ENCODE measurements at places on chromosomes 5 and 9.

- H3K27me3 ChIP-seq, result no peaks in the 10 kb centered on the region
- peaks cover 3% of the 10 kb centered on the region for H3K4me1 ChIP-seq
- no peak overlapping the region for H3K4me3 ChIP-seq
- peaks cover 35% of the 10 kb centered on the region for H3K36me3 ChIP-seq
These were observed 26.9 kb upstream of the RAPGEF6 start for GRCh38 chr5:131661933-131662332.

- no peaks in the 10 kb centered on the region for H3K4me1 ChIP-seq
- no peak overlapping the region for H3K4me3 ChIP-seq
- H3K27me3 ChIP-seq, result no peaks in the 10 kb centered on the region
- no peak for DNase-seq
- no peaks in the 10 kb centered on the region for H3K36me3 ChIP-seq
These were observed 486.4 kb upstream of the ZNF608 start for GRCh38 chr5:125232779-125233230.

DNA sequence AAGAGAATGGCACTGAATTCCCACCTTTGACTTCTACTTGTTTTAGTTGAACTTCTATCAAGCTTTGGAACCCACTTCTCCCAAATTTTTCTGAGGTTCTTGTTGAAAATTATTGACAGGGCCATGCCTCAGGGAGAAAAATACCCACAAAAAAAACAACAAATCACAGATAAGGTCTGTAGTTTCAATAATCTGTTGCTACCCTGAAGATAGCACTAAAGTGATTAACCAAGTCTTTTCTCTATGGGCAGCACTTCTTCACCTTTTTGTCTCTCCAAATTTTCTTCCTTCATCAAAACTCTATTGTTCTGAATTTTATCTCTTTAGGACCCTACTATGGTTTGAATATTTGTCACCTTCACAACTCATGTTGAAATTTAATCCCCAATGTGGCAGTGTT is 154.3 kb upstream of the FGF10 start:
- H3K4me1 ChIP-seq, result no peaks in the 10 kb centered on the region
- no peaks in the 10 kb centered on the region for H3K27me3 ChIP-seq
- no peak for DNase-seq
- no peaks in the 10 kb centered on the region for H3K36me3 ChIP-seq

GRCh38 chr9:79745752-79746336 is 174.1 kb downstream of the TLE4 start:
- no peak overlapping the region for H3K27ac ChIP-seq
- H3K36me3 ChIP-seq, result no peaks in the 10 kb centered on the region
- no peaks in the 10 kb centered on the region for H3K4me1 ChIP-seq

DNA sequence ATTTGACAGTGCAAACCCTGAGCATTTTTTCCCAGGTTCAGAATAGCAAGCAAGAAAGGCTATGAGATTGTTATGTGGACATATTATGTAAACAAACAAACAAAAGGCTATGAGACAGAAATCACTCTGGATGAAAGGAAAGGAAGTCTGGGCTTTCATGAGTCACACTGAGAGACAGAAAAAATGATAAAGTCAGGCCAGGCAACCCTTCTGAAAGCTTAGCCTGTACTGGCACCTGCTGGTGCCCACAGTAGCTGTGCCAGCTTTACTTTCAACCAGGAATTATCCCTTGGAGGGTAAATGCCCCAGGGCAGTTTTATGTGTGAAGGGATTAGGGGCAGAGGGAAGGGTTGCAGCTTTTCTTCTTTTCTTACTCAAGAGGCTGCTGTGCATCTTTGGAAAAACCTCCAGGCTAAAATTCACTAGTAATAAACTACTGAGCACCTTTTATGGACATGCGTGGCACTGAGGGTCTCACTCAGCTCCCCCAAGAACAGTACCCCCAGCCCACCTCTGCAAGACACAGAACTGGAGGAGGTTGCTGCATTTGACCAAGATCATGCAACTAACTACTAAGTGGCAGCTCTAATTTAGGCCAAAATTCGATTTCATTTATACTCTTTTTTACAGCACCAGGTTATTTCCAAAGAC is 41.7 kb downstream of the ACTL7B start:
- no peak overlapping the region for H3K27ac ChIP-seq
- no peaks in the 10 kb centered on the region for H3K36me3 ChIP-seq
- DNase-seq, result no peak
- H3K4me3 ChIP-seq, result no peak overlapping the region

- H3K4me3 ChIP-seq, result no peak overlapping the region
- no peaks in the 10 kb centered on the region for H3K27me3 ChIP-seq
- H3K27ac ChIP-seq, result no peak overlapping the region
- DNase-seq, result no peak
These were observed 247.5 kb downstream of the PCSK5 start for GRCh38 chr9:76137931-76138330.

GRCh38 chr9:4371108-4371507 is 71.2 kb upstream of the GLIS3 start:
- no peaks in the 10 kb centered on the region for H3K4me1 ChIP-seq
- no peak overlapping the region for H3K4me3 ChIP-seq
- H3K36me3 ChIP-seq, result no peaks in the 10 kb centered on the region
- no peak overlapping the region for H3K27ac ChIP-seq

- H3K4me1 ChIP-seq, result no peaks in the 10 kb centered on the region
- H3K27ac ChIP-seq, result no peak overlapping the region
- no peak overlapping the region for H3K4me3 ChIP-seq
- no peaks in the 10 kb centered on the region for H3K36me3 ChIP-seq
- H3K27me3 ChIP-seq, result peaks cover 5% of the 10 kb centered on the region
These were observed 180.5 kb downstream of the PCSK1 start for GRCh38 chr5:96252596-96252995.

DNA sequence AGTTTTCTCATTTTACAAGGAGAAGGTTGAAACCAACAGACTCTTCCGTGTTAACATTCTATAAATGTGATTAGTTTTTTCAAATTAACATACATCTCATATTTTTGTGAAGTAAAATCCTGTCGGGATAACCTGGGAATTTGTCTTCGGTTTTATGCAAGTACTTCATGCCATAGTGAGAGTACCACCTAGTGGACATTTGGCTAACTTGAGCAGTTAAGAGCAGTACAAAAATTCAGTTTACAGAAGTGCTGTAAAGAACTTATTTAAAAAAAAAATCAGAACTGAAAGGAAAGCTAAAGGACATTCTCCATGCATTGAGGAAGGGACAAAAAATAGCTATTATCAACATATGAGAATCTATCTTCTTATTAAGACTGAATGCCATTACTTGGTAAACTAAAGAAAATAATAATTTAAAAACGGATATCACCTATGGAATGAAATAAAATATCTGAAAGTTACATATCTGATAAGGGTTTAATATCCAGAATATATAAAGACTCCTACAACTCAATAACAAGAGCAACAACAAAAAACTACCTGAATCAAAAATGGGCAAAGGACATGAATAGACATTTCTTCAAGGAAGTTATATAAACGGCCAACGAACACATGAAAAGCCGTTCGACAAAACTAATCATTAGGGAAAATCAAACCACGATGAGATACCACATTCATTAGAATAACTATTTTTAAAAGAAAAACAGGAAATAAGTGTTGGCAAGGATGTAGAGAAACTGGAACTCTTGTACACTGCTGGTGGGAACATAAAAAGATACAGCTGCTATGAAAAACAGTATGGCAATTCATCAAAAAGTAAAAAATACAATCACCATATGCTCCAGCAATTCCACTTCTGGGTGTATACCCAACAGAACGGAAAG is 117.0 kb upstream of the GNA14 start:
- no peaks in the 10 kb centered on the region for H3K27me3 ChIP-seq
- peaks cover 4% of the 10 kb centered on the region for H3K36me3 ChIP-seq
- H3K27ac ChIP-seq, result no peak overlapping the region
- no peak for DNase-seq
- H3K4me3 ChIP-seq, result no peak overlapping the region

DNA sequence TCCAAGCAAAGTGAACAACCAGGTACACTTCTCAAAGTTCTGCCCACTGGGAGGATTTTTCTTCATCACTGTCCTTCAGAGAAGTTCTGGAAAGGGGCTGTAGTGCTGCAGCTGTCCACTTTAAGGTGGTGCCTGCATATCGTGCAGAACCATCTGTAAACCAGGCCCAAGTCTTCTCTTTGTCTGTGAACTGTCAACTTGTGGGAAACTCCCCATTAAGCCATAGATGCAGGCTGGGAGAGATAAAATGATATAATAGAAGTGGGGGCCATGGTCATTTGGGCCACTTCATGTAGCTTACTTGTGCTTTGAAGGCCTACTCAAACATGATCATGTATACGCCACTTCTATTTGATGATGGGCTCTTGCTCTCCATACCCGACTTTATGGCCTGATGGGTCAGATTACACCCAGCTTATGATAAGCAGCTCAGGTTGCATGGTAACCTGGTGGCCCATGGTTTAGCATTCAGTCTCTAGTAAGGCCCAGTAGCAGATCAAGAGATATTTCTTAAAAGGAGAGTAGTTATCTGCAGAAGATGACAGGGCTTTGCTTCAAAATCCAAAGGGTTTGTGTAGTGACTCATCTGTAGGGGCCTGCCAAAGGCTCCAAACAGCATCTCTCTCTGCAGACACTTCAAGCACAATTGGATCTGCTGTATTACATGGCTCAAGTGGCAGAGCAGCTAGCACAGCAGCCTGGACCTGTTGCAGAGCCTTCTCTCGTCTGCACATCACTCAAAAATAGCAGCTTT is 15.7 kb upstream of the BTF3 start:
- H3K36me3 ChIP-seq, result no peaks in the 10 kb centered on the region

DNA sequence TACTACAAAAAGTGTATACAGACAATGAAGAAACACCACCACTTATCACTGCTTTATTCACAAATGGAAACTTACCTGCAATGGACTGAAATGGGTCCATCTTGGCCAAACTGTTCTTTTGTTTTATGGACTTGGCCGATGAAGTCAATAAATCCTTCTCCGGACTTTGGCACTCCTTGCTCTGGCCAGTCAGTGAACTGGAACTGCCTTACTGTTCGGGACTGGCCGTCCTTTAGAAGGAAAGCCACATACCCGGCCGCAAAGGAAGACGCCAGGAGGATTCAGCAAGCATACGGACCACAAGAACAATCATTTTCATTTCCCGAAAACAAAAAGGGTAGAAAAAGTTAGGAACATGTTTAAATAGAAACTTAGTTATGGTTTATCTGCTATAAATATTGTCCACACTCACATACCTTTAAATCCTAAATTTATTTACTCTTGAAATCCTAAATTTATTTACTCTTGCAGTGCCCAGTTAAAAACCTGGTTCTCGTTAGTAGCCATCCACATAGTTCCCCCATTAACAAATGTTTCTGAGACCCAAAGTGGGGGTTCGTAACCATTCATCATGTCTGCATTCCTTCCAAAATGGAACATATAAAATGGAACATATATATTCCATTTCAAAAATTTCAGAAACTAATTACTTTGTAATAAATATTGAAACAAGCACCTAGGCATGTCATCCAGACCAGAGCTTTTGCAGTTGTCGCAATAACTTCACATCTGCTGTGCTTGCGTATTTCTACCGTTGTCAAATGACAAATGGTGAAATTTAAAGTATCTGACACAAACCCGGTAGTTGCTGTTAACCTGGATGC is 532.1 kb upstream of the DMAC1 start:
- H3K36me3 ChIP-seq, result no peaks in the 10 kb centered on the region
- no peak for DNase-seq
- no peak overlapping the region for H3K4me3 ChIP-seq
- no peak overlapping the region for H3K27ac ChIP-seq

GRCh38 chr5:138458384-138458783 is 6.9 kb upstream of the EGR1 start:
- no peaks in the 10 kb centered on the region for H3K27me3 ChIP-seq
- no peak overlapping the region for H3K4me3 ChIP-seq
- peaks cover 8% of the 10 kb centered on the region for H3K36me3 ChIP-seq
- H3K4me1 ChIP-seq, result peaks cover 29% of the 10 kb centered on the region
- DNase-seq, result no peak

DNA sequence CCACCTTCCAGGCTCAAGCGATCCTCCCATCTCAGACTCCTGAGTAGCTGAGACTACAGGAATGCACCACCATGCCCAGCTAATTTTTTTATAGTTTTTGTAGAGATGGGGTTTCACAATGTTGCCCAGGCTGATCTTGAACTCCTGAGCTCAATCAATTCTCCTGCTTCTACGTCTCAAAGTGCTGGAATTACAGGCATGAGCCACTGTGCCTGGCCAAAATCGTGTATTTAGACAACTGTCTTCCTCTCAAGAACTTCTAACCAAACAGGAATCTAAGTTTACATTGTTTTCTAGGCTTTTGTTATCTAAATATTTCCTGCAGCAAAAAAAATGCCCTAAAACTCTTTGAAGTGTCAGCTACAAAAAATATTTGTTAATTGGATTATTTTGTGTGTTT is 78.8 kb downstream of the NLN start:
- no peaks in the 10 kb centered on the region for H3K36me3 ChIP-seq
- no peak for DNase-seq
- no peak overlapping the region for H3K4me3 ChIP-seq
- no peak overlapping the region for H3K27ac ChIP-seq
- H3K27me3 ChIP-seq, result no peaks in the 10 kb centered on the region

- no peak overlapping the region for H3K27ac ChIP-seq
- no peak for DNase-seq
- H3K4me1 ChIP-seq, result no peaks in the 10 kb centered on the region
- H3K27me3 ChIP-seq, result peaks cover 41% of the 10 kb centered on the region
- H3K4me3 ChIP-seq, result no peak overlapping the region
- no peaks in the 10 kb centered on the region for H3K36me3 ChIP-seq
These were observed 78.1 kb downstream of the C5orf15 start for GRCh38 chr5:133890314-133890713.

- H3K4me1 ChIP-seq, result peaks cover 34% of the 10 kb centered on the region
- H3K4me3 ChIP-seq, result no peak overlapping the region
- H3K27me3 ChIP-seq, result no peaks in the 10 kb centered on the region
- peaks cover 3% of the 10 kb centered on the region for H3K36me3 ChIP-seq
These were observed 2.3 kb downstream of the SMIM3 start for GRCh38 chr5:150780816-150781221.

DNA sequence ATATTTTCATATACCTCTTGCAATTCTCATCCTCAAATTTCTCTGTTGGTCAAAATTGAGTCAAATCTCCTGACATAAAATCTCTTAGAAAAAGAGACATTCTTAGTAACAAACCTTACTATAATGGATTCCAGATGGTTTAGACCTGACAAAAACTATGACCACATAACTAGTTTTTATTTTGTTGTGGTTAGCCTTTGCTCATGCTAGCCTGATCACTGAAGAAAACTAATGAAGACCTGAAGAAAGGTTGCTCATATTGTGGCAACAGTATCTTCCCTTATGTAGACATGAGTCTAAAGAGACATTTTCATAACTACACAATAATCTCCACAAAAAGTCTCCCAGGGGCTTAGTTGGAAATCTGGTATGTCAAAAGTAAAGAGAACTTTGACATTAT is 274.1 kb upstream of the TMEM161B start:
- H3K4me3 ChIP-seq, result no peak overlapping the region
- H3K4me1 ChIP-seq, result no peaks in the 10 kb centered on the region
- H3K27ac ChIP-seq, result no peak overlapping the region
- peaks cover 37% of the 10 kb centered on the region for H3K27me3 ChIP-seq
- DNase-seq, result no peak
- no peaks in the 10 kb centered on the region for H3K36me3 ChIP-seq
